Stimulated activated CD8-positive, alpha-beta memory T cell treated with anti-CD3 and anti-CD28 coated beads, Interleukin-12 subunit alpha, Interleukin-12 subunit beta, amount 100 ng/mL, for 4 hours (primary cell): ENCODE measurements at places on chromosomes 2 and 18.

- no peak for DNase-seq
These were observed 229.7 kb downstream of the KLHL29 start for GRCh38 chr2:23614701-23615100.

GRCh38 chr2:46020416-46020815 is 276.8 kb upstream of the EPAS1 start:
- no peak for DNase-seq

GRCh38 chr2:32553829-32554432 is 73.9 kb upstream of the TTC27 start:
- DNase-seq: no peak

DNA sequence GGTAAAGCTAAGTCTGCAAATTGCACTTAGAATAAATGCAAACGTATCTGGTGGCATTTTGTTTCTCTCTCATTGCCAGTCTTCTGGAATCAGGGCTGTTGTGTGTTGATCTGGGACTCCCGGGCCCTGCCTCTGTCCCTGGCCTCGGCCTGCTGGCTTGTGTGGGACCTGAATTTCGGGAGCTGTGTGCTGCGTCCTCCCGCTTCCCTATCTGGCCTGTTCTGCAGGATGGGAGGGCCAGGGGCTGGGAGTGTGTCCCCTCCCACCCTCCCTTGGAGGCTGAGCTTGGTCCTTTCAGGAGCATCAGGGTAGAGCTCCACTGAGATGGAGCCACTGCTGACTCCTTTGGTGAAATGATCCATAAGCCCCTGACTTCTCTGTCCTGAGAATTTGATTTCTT is 118.5 kb downstream of the ACKR3 start:
- no peak for DNase-seq

DNA sequence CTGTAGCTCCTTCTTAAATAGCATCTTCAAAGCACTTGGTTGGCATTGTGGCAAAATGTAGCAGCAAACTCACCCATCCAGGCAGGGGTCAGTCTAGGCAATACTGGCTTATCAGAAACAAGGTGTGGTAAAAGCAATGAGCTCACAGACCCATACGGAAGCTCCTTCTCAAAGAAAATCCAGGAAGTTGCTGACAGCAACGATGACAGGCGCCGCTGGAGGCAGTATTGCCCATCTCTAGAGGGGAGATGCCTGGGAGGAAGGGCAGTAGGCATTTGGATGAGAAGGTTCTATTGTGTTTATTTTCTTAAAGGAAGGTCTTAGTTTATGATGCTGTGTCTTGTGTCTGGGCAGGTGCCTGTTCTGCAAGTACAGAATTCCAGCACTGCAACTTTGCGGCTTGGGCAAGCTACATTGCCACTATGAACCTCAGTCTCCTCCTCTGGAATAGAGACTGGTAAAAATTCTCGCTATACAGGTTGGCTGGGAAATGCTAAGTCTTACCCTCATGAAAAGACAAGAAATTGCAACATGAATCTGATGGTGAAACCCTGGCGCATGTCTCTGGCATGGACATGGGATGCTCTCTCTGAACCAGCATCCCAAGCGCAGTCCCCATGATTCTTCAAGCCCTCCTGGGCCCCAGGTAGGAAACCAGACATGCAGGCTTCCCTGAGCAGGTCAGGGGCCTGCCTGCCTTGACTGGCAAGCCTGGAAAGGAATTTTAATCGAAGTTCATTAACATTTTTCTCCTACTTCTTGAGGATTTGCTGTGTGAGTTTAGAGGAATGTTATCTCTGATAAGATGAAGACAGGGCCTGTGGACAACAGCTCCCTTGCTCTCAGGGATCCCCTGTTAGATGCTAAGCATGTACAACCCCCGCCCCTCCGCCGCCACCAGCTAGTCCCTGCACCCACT is 156.0 kb downstream of the TFCP2L1 start:
- DNase-seq: no peak

DNA sequence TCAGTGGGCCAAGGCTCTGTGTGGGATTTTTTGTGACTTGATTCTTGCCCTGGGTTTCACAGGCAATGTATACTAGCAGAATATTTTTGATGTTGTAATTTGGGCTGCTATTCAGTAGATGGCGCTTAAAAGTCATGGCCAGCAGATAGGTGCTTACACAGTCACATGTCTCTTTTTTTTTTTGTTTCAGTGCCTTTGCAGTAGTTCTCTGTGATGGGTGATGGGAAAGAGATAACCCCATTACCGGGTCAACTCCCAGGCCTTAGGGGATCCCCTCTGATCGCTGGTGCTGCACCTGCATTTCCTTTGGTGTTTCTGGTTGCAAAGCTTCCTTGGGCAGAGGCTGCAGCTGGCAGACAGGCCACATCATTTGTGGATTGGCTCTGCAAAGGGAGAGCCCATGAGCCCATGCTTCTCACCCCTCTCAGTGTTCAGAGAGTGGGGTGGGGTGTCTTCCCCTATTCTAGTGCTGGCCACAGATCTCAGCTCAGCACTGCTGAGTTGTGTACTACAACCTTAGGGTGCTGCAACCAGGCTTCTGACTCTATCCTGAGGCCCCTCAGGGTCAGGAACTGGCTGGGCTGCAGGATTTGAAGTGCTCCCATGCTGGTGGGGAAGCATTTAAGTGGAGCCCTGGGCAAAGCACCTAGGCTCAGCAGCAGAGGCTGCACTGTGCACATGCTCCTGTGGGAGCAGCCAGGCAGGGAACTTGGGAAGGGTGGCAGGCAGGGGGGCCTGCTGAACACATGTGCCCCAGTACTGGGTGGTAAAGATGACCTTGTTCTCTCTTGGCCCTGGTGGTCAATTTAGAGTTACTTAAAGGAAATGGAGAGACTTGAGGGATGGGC is 219.8 kb upstream of the SPHKAP start:
- DNase-seq: no peak

GRCh38 chr2:205769879-205770278 is 87.6 kb downstream of the NRP2 start:
- no peak for DNase-seq

DNA sequence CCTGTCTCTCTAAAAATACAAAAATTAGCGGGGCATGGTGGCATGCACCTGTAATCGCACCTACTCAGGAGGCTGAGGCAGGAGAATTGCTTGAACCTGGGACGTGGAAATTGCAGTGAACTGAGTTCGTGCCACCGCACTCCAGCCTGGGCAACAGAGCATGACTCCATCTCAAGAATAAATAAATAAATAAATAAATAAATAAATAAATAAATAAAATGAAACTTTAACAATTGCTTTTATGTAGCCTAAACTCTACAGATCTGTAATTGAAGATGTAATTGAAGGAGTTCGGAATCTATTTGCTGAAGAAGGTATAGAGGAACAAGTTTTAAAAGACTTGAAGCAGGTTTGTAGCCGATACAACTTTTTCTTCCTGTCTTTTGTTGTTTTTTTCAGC is 2.9 kb downstream of the GTF2A1L start:
- DNase-seq: no peak
